Stimulated activated CD4-positive, alpha-beta T cell treated with anti-CD3 and anti-CD28 coated beads, Interleukin-1b, Interleukin-23, amount 100 ng/mL, for 1 hour (primary cell): ENCODE measurements at places on chromosomes 4 and X.

GRCh38 chrX:38796946-38797345, 4.3 kb upstream of the MID1IP1 start:
- DNase-seq, result no peak

DNA sequence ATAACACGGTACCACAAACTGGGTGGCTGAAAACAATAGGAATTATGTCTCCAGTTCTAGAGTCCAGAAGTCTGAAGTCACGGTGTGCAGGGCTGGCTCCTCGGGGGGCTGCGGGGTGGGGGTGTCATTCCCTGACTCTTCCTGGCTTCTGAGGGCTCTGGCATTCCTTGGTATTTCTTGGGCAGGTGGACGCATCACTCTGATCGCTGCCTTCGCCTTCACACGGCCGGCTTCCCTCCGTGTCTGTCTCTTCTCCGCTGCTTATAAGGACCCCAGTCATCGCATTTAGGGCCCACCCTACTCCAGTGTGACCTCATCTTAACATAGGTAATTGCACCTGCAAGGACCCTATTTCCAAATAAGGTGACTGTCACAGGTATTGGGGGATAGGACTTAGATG, 134.6 kb downstream of the CPZ start:
- DNase-seq, result no peak

DNA sequence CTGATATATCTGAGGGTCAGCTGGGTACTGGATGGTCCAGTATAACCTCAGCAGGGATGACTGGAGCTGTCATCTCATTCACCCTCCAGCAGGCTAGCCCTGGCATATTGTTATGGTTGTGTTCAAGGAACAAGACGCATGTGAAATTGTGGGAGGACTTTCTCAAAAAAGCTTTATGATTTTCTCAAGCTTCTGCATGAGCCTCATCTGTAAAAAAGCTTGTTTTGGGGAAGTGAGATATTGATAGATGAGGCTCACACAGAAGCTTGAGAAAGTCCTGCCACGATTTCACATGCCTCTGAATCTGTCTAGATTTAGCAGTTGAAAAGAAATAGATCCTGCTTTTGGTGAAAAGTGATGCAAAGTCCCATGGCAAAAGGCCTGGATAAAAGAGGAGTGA, 93.4 kb downstream of the SPCS3 start:
- DNase-seq, result no peak

DNA sequence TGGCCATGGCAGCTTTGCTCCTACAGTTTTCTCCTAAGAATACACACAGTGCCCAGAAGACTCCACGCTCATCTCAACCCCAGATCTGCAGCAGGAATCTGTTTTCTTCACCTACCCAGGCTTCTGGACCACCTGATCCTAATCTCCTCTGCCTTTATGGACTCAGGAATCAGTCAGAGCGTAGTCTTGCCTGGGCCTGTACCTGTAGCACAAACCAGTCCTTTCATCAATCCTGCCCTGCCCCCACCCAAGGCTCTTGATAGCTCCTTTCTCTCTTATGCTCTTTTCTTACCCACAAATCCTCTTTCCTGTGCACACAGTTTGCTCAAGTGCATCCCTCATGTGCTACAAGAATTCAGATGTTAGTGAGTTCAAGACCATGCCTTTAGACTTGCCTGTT, 89.7 kb downstream of the ZNF718 start:
- no peak for DNase-seq

GRCh38 chr4:122764821-122765215, 32.3 kb downstream of the BBS12 start:
- no peak for DNase-seq

GRCh38 chrX:123905332-123905731, 45.5 kb downstream of the XIAP start:
- no peak for DNase-seq

GRCh38 chr4:81356621-81357020, 115.1 kb downstream of the RASGEF1B start:
- DNase-seq, result no peak
